BJ (cell line): ENCODE measurements at places on chromosomes 2 and 18.

DNA sequence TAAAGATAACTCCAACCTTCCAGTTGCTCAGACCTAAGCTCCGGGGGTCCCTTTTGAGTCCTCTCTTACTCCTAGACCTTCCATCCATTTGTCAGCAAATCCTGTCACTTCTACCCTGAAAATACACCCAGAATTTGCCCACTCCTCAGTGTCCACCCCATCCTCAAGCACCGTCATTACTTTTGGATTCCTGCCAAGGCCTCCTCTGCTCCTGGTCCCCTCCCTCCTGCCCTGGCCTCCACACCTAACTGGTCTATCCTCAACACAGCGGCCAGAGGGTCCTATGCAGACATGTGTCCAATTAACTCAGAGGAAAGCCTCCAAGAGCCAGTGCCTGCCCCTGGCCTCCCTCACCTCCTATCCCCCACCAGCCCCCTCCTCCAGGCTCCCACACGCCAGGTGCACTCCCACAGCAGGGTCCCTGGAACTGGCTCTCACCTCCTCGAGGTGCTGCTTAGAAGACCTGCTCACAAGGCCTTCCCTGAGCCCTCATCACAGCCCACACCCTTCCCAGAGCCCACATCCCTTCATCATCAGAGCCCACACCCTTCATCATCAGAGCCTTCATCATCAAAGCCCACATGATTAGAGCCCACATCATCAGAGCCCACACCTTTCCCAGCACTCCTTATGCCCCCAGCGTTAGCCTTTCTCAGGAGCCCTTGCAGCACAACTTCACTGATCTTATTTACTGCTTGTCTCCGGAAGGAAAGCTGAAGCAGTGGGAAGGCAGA, 20.4 kb downstream of the FAM178B start:
- no peak for DNase-seq

DNA sequence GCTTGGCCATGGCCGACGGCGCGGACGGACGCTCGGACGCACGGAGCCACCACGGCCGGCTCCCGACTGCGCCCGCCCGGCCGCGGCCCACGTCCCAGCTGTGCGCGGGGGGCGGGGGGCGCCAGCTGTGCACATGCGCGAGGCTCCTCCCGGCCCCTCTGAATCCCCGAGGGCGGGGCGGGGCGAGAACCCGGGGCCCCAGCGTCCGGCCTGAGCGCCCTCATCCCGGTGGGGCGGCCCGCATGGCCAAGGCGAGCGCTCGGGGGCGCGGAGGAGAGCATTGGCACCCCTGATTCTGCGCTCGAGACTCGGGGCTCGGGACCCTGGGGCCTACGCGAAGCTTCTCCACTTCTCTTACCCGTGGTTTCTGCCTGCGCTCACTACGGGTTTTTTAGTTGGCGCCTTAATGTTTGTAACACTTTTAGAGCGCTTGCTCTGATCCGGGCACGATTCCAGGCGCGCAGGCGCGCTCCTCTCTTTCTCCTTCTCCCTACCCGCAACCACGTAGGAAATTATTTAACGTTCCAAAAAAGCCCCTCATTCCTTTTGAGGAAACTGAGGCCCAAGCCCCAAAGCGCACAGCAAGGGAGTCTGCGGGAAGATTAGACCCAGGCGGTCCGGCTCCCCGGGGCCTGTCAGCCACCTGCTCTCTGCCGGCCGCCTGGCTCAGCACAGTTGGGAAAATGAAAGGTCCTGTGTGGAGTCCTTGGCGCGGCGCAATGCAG, at the start of gene PXDN:
Gene PXDN, minus strand, starts transcription at position 70 of the 725 bp plus-strand sequence. Its CDS starts 60 bp downstream, at position 10.
- no peak for DNase-seq

DNA sequence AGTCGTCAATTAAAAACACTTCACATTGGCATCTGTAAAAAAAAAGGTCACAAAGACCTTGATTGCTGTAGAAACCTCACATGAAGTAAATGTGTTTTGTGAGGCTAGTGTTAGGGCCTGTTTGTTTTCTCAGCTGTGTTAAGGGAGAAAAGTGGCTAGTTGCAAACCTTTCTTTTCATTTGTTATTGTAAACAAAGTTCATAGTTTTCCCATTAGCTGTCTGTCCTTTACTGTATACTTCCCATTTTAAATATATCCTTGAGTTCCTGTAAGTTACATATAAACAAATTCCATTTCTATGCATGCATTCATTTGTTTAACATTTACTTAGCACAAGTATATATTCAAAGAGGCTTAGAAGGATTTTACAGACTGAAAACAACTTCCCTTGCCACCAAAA, 1250.2 kb downstream of the LRP1B start:
- DNase-seq = no peak

DNA sequence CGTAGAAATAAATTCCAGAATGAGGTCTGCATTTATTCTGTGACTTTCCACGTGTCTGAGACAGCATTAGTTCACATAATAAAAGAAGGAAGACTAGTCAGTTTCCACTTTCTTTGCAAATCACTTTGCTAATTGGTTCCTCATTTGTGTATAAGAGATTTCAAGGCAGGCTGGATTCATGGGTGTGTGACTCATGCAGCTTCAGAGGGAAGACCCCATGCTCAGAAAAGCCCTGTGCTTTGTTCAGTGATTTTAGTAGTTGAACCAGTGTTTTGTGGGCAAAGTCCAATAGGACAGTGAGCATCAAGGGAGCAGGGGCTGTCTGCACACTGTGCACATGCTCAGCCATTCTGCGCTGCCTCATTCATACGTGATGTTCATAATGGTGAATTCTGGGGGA, 297.8 kb downstream of the DLGAP1 start:
- DNase-seq = no peak

- DNase-seq = no peak
These were observed 429.5 kb downstream of the ZNF521 start for GRCh38 chr18:24922491-24922890.

DNA sequence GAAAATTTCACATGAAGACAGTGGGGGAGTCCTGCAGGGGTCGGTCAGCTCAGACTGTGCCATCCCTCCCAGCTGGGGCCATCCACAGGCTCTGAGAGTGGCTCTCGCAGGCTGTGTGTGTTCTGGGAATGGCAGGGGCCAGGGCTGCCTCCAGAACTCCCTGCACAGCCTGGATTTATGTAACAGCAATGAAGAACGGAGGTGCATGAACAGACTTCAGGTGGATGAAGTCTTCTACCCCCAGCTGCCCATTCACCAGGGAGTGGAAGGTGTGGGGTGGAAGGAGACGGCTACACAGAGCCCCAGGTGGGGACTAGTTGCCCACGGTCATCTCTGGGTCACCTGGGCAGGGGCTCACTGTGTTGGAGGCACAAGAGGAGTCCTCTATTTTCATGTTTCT, 56.1 kb upstream of the HDAC4 start:
- no peak for DNase-seq

GRCh38 chr2:185222311-185222710, 516.3 kb upstream of the FSIP2 start:
- DNase-seq = no peak

- DNase-seq = no peak
These were observed 147.1 kb downstream of the CCBE1 start for GRCh38 chr18:59550174-59550516.

DNA sequence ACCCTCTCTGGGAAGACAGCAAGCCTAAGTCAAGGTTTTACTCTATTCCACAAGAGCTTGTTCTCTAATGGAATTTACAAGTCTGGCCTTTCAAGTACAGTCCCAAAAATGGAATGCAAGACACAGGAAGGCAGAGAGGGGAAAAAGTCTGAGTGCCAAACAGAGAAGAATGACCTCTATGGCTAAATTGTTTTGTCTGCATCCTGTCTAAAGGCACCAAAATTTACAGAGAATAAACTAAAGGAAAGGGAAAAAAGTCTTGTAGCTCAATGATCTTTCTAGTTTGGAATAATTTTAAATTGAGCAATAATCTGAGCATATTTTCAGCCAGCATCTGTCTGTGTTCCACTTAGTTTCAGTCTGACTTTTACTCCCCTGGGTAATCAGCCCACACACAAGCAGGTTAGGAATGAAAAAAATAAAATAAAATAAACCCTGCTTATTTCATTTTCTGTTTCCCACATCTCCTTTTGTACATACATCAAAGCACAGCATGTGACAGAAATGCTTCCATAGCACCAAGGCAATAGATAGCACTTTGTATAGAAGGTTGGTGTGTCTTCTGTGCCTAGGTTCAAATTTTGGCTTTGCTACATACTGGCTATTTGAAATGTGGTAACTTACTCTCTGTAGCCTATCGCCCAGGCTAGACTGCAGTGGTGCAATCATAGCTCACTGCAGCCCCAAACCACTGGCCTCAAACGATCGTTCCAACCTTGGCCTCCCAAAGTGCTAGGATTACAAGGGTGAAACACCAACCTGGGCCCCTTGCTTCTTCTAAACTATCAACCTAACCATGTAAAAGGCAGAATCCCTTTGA, 105.1 kb downstream of the SLC8A1 start:
- DNase-seq = peak; percentile 67

GRCh38 chr2:225766431-225766830, 366.9 kb downstream of the NYAP2 start:
- no peak for DNase-seq

GRCh38 chr18:6396276-6396675, 18.4 kb downstream of the L3MBTL4 start:
- DNase-seq = no peak

- DNase-seq = no peak
These were observed 22.6 kb downstream of the BCL2L11 start for GRCh38 chr2:111143107-111143842.

- no peak for DNase-seq
These were observed 50.9 kb upstream of the RGPD4 start for GRCh38 chr2:107775791-107776190.

GRCh38 chr2:127644066-127645025, 1.6 kb upstream of the GPR17 start:
- DNase-seq = no peak
